ENCODE measurements at places on chromosomes 16 and 17.
A peak's percentile ranks its signal among the peaks of the same experiment; 100 is the strongest.

GRCh38 chr16:25925421-25925820 is 233.7 kb downstream of the HS3ST4 start:
- DNase-seq = no peak

GRCh38 chr17:47703191-47703591 is 9.2 kb downstream of the TBKBP1 start:
- DNase-seq = no peak

- DNase-seq = no peak
Measured at GRCh38 chr17:41734949-41735313, 488 bp upstream of the HAP1 start.

- DNase-seq = no peak
Measured at GRCh38 chr16:10150906-10151305, 31.3 kb downstream of the GRIN2A start.

GRCh38 chr17:73476890-73477350 is 165.1 kb upstream of the CDC42EP4 start:
- no peak for DNase-seq

DNA sequence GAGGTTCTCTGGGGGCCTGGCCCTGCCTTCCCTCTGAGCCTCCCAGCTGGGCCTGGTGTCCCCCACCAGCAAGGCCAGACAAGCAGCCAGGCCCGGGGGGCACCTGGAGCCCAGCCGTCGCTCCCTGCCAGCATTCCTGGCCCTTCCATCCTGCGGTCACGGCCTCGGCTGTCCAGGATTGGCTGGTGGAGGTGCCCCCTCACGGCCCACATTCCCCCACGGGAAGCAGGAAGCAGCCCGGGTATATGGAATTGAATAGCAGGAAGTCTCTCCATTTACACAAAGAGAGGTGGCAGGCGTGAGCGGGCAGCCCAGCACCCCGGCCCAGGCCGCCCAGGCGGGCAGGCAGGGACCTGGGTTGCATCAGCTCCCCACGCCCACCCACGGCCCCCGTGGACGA is 14.5 kb downstream of the TRAF7 start:
- no peak for DNase-seq

GRCh38 chr17:44826123-44826790 is 3.8 kb downstream of the GJC1 start:
- no peak for DNase-seq

- no peak for DNase-seq
Measured at GRCh38 chr17:62906881-62907280, 59.2 kb upstream of the TANC2 start.

DNA sequence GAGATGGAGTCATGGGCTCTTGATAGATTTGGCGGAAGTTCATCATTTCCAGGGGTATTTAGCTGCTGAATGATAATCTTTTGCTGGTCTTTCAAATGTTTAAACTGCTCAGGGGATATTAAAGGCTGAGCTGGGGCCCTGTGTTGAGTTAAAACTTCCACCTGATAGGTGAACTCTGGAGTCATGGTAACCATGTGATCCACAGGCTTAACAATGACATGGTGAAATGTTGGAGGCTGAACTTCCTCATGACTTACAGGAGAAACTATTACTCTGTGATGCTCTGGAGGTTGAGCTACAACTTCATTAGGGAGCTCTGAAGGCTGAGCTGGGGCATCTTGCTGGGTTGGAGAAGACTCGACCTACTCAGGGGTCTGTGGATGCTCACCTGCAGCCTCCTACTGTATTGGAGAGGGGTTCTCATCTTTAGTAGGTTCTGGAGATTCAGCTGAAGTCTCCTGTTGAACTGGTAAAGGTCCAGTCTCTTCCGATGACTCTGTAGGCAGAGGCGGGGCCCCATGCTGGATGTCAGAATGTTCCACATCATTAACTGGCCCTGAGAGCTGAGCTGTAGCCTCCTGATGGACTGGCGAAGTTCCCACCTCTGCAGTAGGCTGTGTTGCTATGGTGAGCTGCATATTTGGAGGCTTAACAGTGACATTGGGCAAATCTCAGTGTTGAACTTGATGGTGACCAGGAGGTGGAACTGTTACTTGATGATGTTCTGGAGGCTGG is 24.2 kb downstream of the RDM1 start:
- DNase-seq = no peak

DNA sequence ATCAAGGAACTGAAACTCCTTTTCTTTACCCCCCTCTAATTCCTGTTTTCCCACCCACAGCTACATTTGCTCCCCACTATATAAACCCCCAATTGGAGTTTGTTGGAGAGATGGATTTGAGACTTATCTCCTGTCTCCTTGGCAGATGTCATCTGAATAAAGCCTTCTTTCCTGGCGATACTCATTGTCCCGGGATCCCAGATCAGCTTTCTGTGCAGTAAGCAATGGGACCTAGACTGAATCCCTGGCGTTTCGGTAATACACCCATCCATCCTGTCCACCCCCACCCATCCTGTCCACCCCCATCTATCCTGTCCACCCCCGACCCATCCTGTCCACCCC is 22.2 kb downstream of the QPRT start:
- no peak for DNase-seq

DNA sequence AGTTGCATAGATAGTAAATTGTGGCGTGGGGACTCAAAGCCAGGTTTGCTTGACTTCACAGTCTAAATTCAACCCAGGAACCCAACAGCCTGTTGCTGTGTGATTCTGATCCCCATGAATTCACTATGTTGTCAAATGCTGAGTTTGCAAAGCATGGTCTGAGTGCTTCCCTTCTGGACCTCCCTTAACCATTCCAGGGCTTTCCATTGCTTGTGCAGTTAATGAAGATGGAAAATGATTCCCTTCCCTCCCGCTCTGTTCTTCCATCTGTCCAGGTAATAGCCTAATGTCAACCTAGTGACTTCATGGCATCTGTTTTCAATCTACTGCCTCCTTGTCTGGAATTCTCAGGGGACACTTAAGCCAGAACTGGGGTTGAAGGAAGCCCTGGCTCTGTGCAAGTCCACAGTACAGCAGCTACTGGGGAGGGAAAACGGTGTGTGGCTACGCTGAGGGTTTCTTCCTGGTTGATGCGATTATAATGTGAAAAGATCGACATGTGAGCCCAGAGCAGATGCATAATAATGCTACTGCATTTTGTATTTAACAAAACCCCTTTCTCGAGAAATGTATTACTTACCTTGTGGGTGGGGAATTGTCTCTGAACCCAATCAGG is 206.7 kb downstream of the CDH13 start:
- DNase-seq = no peak

DNA sequence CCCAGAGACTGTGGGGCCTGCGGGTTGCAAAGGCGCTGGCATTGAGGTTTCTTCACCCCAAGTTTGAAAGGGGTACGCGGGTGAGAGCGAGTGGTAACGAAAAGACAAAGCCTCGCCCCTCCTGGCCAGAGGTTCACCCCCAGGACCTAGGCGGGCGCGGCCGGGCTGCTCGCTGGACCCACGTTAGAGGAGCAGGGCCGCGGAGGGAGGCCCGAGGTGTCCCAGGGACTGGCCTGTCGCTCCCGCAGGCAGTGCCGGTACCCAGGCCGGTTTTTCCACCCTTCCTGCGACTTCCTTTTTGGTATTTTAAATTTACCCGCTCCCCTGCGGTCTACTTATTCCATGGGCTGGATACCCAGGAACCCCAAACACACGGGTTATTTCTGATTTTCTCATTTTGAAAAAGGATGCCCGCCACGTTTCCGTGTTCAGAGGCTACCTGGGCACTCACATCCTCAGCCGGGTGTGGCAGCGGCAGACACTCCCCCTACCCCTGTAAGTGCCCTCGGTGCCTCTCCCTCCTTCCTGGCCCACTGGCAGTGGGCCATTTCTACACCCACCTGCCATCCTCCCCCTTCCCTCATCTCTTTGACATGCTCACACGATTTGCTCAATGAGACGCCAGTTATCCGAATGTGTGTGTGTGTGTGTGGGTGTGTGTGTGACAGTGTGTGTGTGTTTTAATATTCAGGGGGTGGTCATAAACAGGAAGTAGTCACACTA is 1.6 kb upstream of the FOXL1 start:
- no peak for DNase-seq

GRCh38 chr17:62067165-62068145 is 2.4 kb upstream of the MED13 start:
- DNase-seq = no peak

DNA sequence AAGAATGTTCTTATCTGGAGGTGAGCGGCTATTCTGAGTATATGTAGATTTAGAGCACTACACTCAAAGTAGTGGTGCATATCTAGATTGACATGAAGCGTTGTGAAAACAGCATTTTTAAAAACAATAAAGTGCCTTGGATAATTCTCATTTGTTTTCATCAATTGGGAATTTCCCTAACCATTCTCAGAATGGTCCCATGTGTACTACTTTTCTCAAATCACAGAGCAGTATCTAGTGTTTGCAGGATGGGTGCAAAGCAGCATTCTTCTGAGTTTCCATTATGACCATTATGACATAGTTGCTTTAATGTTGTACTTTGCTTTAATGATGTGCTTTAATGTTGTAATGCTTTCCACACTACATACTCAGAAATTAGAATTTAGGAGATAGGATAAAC is 16.2 kb upstream of the BCAS3 start:
- no peak for DNase-seq

GRCh38 chr16:66236301-66236700 is 130.2 kb upstream of the CDH5 start:
- no peak for DNase-seq

DNA sequence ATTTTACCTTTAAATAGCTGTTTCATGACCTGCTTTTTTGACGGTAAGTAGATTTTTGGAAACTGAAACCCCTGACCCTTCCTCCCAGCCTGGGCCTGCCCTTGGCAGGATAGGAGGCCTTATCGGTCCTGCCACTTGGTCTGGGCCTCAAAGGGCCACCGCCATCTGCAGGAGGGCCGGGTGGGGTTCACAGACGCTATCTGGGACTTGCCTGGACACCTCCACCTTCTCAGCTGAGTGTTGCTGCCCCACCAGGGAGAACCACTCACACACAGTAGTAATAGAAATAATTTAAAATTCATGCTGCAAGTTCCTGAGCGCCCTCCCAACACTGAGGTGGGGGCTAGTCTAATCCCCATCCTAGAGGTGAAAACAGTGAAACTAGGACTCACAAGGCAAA is 4.6 kb upstream of the NPRL3 start:
- no peak for DNase-seq

- no peak for DNase-seq
Measured at GRCh38 chr16:57184887-57185445, 873 bp downstream of the PSME3IP1 start.

GRCh38 chr17:50059759-50060273 is 3.9 kb downstream of the ITGA3 start:
- DNase-seq = peak; percentile 47
